ENCODE measurements at places on chromosomes 5 and 9.

GRCh38 chr9:116482740-116483139 is 204.4 kb upstream of the TRIM32 start:
- no peak for DNase-seq

DNA sequence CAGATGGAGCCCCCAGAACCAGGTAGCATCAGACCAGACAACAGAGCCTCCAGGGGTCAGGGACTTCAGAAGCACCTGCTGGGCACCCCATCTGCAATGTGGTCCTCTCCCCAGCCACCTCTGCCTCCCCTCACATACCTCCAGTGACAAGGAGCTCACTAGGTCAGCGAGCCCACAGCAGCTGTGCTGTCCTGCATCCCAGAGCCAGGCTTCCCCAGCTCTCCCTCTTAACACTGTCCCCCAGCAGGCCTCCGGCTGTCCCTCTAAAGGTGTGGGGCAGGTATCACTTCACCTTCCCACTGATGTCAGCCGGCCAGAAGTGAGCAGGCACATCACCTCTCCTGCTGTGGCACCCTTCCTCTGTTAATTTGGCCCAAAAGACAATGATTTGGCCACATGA is 83.6 kb downstream of the LMX1B start:
- no peak for DNase-seq

GRCh38 chr5:39587675-39588074 is 162.9 kb upstream of the DAB2 start:
- no peak for DNase-seq

DNA sequence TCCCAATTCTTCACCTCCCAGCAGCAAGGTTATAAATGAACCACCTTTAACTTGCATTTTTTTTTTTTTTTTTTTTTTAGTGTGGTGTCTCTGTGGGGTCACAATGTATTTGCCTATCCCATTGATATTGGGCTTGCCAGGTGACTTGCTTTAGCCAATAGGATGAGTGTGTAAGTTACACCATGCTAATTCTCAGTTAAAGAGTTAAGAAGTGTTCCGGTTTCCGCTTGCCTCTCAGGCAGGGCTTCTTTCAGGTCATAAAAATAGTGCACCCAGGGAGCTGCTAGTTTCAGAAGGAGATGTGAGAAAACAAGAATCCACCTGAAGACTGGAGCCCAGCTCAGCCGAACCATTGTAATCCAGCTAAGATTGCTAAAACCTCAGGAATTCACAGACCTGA is 84.2 kb upstream of the PTPRD start:
- no peak for DNase-seq

DNA sequence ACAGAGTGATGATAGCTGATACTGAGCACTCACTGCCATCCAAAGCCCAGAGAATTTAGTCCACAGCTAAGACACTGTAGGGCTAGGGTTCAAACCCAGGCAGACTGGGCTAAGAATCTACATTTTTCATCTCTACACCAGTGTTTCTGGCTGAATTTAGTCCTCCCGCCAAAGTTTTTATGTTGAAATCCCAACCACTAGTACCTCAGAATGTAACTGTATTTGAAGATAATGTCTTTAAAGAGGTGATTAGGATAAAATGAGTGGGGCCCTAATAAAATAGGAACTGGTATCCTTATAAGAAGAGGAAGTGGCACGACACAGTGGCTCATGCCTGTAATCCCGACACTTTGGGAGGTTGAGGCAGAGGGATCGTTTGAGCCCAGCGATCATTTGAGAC is 4.3 kb downstream of the GNA14 start:
- no peak for DNase-seq

- no peak for DNase-seq
These were observed 17.6 kb downstream of the GM2A start for GRCh38 chr5:151270599-151270998.

DNA sequence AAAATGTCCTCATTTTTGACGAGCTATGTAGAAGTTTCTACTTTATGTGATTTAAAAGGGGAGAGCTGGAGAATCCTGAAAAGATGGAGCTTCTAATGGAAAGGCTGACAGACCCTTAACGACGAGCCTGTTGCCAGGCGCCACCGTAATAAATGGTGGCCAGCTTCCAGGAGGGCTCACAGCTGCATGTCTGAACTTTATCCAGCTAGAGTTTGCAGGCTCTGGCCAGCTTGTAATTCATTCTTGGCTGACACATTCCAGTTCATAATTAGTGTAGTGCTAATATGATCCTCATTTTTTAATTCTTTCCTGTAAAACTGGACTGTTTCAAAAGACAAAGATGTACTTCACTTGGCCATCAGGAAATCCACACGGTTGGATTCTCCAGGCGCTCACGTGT is 246.7 kb downstream of the GAS1 start:
- DNase-seq = peak; percentile 53

DNA sequence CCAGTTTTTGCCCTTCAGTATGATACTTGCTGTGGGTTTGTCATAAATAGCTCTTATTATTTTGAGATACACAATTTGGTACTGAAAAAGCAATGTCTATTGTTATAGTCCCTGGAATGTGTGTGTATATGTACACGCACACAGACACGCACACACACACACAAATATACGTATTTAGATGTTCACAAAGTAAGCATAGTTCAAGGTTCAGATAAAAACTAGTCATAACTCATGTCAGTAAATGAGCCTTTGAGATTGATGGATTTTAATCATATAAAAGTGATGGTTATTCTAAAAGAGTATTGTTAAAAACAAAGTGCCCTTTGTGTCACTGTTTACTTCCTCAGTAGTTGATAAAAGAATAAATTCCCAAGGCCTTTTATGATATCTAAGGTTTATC is 147.3 kb downstream of the PARP8 start:
- DNase-seq = no peak

GRCh38 chr9:70000469-70000868 is 43.2 kb upstream of the MAMDC2 start:
- no peak for DNase-seq

GRCh38 chr5:111069839-111070238 is 1.7 kb upstream of the TSLP start:
- DNase-seq = no peak

DNA sequence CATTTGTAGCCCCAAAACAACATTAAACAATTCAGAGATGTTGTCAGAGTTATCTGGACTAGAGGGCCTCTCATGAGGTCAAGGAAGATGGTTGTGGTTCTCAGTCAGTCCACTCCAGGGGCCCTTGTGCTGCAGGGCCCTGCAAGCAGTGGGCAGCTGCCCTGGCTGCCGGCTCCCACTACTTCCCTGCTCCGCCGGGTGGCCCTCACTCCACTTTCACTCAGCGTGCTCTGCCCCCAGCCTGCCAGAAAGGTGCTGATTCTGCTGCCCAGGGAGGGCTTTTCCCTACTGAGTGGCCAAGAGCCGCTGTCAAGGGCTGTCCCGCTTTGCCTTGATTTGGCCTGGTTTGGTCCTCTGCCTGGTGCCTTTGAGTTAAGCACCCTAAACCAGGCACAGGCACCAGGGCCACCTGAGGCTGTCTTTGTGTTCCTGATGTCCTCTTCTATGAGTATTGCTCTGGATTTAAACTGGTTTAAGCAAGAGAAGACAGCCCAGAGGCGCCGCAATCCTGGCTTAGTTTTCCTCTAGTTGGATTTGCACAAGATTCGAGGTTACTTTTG is 117.2 kb downstream of the GADD45G start:
- no peak for DNase-seq

GRCh38 chr9:99628849-99629620 is 192.7 kb upstream of the NR4A3 start:
- DNase-seq = no peak

DNA sequence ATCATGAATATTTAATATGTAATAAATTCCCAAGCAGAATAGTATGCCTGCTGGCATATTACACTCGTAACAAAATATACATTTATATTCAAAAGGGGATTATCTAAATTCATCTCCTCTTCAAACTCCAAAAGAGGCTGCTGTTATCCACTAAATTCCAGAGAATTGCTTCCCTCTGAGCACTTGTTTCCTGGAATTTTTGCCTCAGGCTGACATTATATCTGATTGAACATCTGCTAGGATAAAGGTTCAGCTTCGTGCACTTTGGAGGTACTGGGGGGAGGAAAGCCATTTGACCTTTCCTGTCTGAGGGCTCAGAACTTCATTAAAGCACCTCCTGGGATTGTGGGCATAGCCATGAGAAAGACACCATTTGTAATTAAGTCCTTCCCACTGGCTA is 4.3 kb upstream of the HAPLN1 start:
- DNase-seq = no peak

GRCh38 chr5:17445185-17445584 is 52.8 kb upstream of the TAF11L2 start:
- no peak for DNase-seq

- peak; percentile 25 for DNase-seq
These were observed 337.4 kb upstream of the PUM3 start for GRCh38 chr9:3181049-3181953.

Data from left renal cortex interstitium (tissue), 4 donors.